ENCODE measurements at places on chromosomes 5 and 9.

- no peak for DNase-seq
Observed at GRCh38 chr9:23537192-23538066, 288.6 kb downstream of the ELAVL2 start.

- DNase-seq: peak; percentile 54
Observed at GRCh38 chr9:92378865-92379560, 25.4 kb downstream of the OGN start.

DNA sequence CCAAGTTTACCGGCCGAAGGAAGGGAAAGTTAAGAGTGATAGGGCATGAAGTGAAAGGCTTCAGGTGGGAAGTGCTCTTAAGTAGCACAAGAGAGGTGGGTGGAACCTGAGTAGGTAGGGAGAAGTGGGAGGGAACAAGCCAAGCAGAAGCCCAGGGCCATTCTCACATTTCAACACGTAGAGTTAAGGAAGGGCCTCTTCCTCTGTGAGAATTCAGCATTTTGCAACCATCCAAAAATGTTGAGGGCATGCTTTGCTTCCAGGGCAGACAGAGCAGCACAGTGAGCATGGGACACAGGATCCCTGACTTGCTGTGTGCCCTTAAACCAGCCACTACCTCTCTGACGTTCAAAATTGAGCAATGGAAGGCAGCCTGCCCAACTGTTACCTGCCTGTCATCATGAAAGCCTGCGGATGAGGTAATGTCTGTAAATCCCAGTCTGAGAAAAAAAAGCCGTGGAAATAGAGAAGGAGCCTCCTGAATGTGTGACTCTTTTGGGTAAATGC is 3.3 kb downstream of the CYFIP2 start:
- DNase-seq: peak; percentile 93

DNA sequence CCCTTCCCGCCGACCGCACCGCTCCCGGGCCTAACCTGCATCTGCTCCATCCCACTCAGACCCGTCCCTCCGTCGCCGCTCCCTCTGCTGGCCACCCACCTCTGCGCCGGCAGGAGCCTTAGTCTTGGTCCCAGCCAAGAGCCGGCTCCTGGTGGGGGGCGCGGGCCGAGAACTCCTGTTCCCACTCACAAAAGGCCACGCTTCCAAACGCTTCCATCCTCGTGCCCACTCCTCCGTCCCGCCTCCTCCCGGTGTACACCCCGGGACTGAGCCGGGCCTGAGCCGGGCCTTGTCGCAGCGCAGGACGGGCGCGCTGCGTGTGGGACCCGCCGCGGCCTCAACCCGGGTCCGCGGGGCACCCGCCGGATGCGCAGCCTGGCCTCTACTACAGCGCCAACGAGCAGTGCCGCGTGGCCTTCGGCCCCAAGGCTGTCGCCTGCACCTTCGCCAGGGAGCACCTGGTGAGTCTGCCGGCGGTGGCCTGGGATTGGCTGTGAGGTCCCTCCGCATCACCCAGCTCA is 7.5 kb downstream of the ADAMTS13 start:
- DNase-seq: peak; percentile 47

DNA sequence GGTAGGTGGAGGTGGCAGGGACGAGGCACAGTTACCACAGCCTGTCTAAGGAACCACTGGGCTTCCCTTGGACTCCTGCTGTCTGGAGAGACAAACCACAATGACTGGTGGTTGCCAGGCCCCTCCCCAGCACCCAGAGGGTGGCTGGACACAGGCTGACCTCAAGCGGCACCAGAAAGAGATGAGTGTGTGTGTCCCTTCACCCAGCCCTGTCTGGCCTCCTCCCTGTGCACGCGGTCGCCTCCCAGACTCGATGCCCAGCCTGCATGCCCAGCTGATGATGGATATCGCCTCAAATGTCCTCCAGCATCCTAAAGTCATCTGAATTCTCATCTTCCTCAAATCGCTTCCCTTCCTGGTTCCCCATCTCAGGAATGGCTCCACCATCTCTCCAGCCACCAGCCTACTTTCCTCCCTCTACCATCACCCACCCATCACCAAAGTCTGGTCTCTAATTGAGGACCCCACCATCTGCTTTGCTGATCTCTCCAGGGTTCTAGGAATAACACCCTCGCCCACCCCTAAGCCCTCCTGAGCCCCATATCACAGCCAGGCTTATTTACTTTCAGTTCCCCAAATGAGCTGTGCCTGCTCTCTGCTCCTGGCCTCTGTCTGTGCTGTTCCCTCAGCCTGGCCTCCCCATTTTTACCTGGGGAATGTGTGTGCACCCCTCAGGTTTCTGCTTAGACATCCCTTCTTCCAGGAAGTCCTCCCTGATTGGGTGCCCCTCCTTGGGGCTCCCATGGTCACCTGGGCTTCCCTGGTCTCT is 52.5 kb upstream of the GGTA1 start:
- DNase-seq: no peak

GRCh38 chr9:130333041-130333711 is 67.6 kb downstream of the HMCN2 start:
- DNase-seq: no peak

GRCh38 chr5:68264024-68264956 is 48.7 kb downstream of the PIK3R1 start:
- no peak for DNase-seq

- peak; percentile 92 for DNase-seq
Observed at GRCh38 chr5:159341906-159342310, 11.6 kb upstream of the IL12B start.

GRCh38 chr9:123359106-123359505 is 3.1 kb downstream of the CRB2 start:
- no peak for DNase-seq

GRCh38 chr9:106655966-106656365 is 207.0 kb upstream of the ZNF462 start:
- no peak for DNase-seq

DNA sequence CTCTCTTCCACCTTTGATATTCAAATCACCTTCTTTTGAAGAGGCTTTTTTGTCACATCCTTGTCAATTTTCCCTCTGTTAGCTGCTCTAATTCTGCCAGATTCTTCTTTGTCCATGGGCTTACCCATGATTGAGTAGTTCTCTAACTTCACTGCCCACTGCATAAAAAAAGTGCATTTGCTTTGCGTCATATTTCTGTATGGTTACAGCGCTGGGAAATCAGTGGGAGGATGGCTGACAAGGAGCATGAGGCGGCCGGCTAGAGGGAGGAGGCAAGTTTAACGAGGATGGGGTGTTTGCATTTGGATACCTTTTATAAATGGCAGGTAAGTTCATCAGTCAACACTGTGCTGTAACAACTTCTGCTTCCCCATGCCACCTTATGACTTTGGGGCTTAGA is 116.5 kb upstream of the LHFPL2 start:
- peak; percentile 18 for DNase-seq

- DNase-seq: no peak
Observed at GRCh38 chr5:161286066-161286655, 260.4 kb downstream of the GABRB2 start.

- no peak for DNase-seq
Observed at GRCh38 chr9:7358876-7359275, 440.7 kb downstream of the DMAC1 start.

- no peak for DNase-seq
Observed at GRCh38 chr5:176916337-176916736, 17.2 kb upstream of the HK3 start.

GRCh38 chr9:124183772-124184171 is 74.0 kb upstream of the NEK6 start:
- no peak for DNase-seq

DNA sequence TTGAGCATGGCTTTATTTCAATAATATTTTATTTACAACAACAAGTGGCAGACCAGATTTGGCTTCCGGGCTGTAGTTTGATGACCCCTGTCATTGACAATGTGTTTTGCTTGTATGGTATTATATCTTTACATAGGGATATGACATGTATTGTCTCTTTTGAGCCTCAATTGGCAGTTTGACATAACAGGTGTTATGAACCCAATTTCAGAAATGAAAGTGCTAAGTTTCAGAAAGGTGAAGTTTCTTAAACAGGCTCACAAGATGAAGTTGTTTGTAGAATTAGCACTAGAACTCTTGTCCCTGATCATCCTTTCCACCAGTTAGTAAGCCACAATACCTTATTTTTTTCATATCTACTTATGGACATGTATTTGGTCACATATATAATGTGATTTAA is 303.0 kb upstream of the GRIA1 start:
- DNase-seq: no peak

GRCh38 chr5:141858079-141858765 is 20.0 kb downstream of the PCDH1 start:
- no peak for DNase-seq

GRCh38 chr9:18397076-18397475 is 76.9 kb upstream of the ADAMTSL1 start:
- DNase-seq: no peak

- no peak for DNase-seq
Observed at GRCh38 chr5:130043834-130044233, 139.6 kb downstream of the CHSY3 start.

- DNase-seq: no peak
Observed at GRCh38 chr5:147359101-147359500, 124.3 kb downstream of the STK32A start.

DNA sequence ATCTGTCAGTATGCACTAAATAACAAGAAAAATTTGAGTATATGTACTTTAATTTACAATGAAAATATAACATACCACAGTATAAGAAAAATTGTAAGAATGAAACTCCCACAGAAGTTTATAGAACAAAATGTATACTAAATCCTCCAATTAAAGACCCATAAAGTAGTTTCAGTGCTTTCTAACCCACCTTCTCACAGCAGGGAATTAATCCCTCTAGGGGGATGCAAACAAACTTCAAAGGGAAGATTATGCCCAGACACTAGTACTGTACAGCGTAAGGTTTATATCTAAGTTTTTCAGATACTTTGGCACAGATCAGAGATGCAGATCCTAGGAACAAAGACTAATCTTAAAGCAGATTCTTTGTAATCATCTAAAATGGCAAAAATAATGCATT is 57.2 kb downstream of the DENND1A start:
- no peak for DNase-seq

DNA sequence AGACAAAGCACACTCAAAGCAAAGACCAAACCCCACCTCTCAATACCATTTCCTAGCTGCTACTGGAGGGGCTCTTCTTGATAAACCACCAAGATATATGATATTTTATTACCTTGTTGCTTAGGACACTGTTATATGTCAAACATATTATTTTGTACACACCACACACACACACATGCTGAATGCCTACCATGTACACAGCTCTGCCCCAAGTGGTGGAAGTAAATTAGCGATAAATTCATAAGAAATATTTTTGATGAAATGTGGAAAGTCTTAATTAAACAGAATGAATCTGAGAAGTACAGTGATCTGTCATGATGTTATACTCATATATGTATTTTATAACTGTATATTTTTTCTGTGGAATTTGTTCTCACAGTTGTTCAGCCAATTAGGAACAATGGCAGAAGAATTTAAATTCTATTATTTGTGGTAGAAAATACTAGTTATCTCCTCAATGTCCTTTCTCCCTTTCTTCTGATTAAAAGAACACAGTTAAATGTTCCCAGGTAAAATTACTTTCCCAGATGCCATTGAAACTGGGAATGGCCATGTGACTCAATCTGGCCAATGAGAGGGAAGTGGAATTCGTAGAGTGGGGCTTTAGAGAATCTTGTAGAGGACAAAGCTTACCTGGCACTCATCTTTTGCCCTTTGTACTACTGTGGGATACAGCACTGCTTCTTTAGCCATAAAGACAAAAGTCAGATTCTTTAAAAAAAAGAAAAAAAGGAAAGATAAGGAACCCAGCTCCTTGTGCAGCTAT is 156.5 kb downstream of the SNCAIP start:
- no peak for DNase-seq

GRCh38 chr5:20029266-20029665 is 41.3 kb upstream of the CDH18 start:
- DNase-seq: no peak

- peak; percentile 68 for DNase-seq
Observed at GRCh38 chr9:110284211-110284844, 28.0 kb upstream of the TXN start.

- no peak for DNase-seq
Observed at GRCh38 chr5:72477644-72478043, 29.6 kb downstream of the ZNF366 start.

DNA sequence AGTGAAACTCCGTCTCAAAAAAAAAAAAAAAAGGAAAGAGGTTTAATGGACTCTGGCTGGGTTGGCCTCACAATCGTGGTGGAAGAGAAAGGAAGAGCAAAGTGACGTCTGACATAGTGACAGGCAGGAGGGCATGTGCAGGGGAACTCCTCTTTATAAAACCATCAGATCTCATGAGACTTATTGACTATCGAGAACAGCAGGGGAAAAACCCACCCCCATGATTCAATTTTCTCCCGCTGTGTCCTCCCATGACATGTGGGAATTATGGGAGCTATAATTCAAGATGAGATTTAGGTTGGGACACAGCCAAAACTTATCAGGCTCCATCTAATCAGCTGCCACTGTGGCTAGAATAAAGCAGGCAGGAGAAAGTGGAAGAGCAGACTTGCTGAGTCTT is 610.4 kb upstream of the NUDT12 start:
- no peak for DNase-seq

DNA sequence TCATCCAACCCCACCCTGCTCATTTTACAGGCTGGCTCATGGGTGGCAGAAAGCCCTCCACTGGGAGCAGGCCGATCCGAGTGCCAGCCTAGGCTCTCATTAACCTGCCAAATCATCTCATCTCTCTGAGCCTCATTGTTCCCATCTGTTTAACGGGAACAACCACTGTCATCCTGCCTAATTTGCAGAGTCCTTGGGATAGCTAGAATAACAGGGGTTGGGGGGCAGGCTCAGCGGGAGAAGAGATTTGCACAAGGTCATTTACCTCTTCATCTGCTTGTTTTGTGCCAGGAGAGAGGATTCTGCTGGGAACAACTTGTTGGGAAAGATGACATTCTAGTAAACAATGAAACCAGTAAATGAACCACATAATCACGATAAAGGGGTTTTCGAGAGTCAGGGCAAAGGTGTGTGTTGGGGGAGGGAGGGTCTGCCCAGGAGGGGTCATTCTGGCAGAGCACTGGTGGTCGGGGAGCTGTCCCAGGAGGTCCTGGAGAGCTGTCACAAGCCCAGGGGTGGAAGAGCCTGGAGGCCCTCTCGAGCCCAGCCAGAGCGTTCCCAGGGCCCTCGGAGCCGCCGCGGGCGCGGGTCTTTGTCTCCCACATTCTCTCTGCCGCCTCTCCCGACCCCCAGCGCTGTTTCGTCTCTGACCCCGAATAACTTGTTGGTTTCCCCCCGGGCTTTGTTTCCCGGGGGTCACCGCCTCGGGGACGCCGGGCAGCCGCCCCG is 22.8 kb upstream of the NDST1 start:
- DNase-seq: no peak

GRCh38 chr5:110250755-110251154 is 475.7 kb downstream of the TMEM232 start:
- DNase-seq: no peak

GRCh38 chr5:173547579-173547978 is 68.9 kb downstream of the BOD1 start:
- DNase-seq: peak; percentile 64

DNA sequence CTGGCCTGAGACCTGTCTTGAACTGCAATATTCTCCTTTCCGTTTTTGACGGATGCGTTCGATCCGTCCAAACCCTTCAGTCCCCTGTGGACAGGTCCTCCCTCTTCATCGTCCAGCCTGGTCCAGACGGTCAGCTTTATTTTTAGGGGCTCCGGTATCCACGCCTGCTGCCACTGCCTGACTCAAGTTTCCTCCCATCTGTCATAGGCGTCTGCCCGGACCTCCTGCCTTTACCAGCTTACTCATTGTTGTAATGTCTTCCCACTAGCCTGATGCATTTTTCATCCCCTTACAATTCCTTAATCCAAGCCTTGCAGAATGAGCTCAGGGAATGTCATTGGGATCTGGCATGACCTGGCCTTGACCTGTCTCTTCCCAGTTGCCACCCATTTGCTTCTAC is 145.8 kb downstream of the TENT4A start:
- no peak for DNase-seq

GRCh38 chr5:74199436-74200210 is 440.9 kb downstream of the ENC1 start:
- DNase-seq: peak; percentile 90
